ENCODE measurements at places on chromosomes 5 and 9.

DNA sequence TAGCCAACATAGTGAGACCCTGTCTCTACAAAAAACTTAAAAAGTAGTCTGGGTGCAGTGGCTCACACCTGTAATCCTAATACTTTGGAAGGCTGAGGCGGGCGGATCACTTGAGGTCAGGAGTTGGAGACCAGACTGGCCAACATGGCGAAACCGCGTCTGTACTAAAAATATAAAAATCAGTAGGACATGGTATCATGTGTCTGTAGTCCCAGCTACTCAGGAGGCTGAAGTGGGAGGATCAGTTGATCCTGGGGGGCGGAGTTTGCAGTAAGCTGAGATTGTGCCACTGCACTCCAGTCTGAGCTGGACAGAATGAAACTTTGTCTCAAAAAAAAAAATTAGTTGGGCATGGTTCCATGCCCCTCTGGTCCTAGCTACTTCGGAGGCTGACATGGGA lies 57.9 kb upstream of the MIER3 start:
- no peak for DNase-seq

- no peak for DNase-seq
Observed at GRCh38 chr5:40491644-40492043, 188.1 kb upstream of the PTGER4 start.

GRCh38 chr5:60260658-60261057 lies 367.1 kb upstream of the PDE4D start:
- no peak for DNase-seq

DNA sequence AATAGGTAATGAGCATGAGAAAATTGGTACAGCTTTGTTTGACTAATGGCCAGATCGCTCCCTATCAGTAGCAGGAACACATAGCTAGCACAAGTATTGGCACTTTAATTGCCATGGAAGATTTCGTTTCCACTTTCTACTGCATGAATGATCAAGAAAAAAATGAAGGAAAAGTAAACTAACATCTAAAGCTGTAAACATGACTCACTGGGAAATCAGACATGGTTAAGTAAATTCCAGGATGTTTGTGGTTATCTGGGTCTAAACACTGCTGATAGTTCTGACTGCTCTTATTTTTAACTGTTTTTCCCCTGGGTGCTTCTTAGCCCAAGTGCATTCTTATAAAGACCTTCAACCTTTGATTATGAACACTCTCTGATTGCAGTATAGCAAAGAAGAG lies 388.9 kb downstream of the NR2F1-AS1 start:
- no peak for DNase-seq

DNA sequence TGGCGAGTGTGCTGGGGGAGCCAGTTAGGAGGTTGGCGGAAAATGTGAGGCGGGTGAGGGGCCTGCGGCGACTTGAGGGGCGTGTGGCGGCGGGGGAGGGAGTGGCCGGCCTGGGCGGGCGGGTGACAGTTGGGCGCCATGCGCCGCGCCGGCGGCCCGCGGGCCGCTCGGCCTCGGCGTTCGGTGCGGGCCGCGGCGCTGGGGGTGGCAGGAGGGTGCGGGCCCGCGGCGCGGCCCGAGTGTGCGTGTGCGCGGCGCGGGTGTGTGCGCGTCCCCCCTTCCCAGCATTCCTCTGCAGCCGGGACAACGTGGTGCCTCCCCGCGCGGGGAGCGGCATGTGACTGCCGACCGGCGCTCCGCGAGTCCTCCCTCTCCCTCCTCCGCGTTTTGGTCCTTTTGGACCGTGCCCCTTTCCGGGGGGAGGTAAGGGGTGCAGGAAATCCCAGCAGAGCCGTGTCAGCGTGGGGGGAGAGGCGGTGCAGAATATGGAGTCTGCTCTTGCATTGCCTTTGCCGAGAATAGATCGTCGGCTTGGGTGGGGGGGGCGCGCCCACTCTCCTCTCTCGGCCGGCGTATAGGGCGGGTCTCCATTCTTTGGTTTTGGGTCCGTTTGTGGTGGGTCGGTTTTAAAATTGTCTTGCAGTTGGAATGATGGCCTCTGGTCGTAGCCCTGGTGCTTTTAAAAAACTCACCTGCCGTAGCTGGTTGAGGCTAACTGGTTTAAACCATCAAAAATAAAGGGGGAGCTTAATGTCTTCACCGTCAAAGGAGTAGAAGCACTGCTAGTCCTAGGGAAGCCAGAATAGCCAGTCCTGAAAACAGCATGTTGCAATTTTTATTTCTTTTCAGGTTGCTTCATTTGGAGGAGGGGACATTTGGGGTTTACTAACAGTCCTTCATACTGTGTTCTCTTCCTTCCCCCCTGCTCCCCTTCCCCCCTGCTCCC lies 2.0 kb downstream of the LARP1 start:
- DNase-seq, result peak; percentile 47

GRCh38 chr5:15757619-15758018 lies 257.6 kb downstream of the FBXL7 start:
- DNase-seq, result no peak

DNA sequence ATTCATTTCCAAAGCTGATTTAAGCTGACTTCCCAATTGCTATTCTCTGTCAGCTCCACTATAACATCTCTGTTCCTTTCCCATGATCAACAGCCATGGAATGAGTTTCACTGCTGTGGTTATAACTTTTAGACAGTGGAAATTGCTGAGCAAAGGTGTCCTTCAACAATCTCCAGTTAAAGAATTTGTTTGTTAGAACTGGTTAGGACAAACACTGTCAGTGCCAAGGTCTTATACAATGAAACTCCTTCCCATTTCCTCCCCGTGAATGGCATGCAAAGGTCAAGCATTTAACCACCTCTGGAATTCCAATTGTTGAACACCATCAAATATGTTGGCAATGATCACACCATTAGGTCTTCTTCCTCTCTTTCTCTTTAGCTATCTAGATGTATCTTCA lies 45.7 kb upstream of the GHR start:
- DNase-seq, result no peak

DNA sequence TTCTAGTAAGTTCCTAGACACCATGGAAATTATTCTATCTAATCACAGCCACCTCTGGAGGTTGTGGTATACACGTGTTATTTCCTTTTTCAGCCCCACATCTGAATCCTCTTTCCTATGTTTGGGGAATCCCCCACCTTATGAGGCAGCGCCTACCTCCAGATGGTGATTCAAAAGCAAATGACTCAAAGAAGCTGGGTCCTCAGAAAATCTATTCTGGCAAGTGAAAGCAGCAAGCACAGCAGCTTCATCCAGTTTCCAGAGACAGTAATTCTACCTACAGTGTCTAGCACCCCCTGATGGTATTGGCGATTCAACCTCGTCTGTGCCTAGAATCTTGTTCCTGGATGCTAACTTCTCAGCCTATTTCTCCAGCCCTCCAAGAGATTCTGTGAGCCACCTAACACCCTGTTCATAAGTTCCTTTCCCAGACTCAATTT lies 43.0 kb downstream of the STRBP start:
- DNase-seq, result peak; percentile 69

GRCh38 chr9:121296213-121297127 lies 28.5 kb downstream of the GSN start:
- DNase-seq, result no peak

DNA sequence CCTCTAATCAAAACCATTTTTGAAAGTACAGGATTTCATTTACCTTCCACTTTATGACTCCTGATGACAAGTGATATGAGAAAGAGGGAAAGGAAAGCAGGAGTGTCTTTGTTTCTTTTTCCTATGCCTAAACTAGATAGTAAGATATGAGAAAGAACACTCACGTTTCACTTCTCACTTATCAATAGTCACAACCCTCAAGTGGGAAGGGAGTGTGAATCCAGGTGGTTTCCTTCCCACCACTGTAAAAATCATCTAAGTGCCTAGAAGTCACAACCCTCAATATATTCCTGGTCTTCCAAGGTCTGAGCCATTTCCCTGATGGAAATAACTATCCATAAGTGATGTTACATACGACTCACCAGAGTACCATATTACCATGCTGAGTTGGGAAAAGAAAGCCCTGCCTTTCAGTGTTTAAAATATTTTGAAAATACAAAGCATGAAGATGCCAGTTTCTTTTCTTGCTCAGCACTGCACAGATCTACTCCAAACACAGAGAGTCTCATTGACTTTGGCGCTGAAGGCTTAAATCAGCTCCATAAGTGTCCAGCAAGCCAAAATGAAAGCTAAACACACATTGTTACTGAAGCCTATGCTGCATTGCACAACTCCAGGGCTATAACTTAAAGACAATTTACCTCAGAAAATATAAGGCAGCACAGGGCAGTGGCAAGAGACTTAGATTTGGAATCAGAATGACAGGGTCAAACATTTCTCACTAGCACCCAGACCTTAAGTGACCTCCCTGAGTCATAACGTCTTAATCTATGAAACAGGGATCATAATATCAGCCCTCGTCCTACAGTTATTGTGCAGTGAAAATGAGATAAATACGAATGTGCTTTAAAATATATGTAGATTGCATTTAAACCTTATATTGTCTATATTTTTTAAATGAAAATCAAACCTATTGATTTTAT lies 301.2 kb downstream of the KIAA0825 start:
- no peak for DNase-seq

- peak; percentile 67 for DNase-seq
Observed at GRCh38 chr5:137629646-137630045, 106.2 kb downstream of the KLHL3 start.

- DNase-seq, result no peak
Observed at GRCh38 chr5:80284720-80285119, 28.9 kb upstream of the SERINC5 start.

DNA sequence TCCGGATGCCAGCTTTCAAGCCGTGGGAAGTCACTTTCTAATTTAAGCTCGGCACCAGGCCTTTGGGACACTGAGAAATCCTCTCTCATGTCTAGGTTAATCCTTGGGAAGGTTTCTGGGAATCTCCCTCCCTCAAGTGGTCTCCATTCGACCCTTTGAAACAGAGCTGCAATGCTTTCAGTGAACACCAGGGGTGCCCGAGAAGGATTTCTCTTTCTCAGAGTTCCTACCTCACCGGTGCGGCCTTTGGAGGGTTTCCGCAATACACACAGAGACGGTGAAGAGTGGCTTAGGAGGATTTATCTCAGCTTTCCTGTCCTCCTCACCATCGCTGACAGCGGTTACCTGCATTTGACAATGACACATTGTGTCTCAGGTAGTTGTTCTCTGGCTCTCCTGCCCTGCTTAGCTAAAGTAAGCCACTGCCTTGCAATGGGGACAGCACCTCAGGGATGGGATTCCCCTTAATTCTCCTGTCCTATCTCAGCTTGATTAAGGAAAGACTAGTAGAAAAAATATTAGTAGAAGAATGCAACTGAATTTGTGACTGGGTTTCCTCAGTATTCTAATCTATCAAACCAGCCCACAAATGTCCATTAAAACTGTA lies 180.6 kb downstream of the GABRG2 start:
- DNase-seq, result peak; percentile 17

DNA sequence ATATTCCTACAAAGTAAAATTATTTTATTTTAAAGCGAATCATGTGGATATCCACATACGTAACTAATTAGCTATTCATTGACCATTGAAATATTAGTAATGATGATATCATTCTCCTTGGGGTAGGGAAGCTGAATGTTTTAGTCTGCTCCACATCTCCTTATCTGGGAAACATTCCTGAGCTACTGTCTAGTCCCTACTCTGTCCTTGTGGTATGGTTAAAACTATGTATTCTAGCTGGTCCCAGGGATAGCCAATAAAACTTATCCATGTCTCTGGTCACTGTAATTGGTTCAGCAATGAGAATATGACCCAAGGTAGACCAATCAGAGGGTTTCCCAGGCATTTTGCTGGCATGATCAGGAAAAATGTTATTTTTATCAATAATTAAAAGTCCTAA lies 76.0 kb upstream of the DAP start:
- no peak for DNase-seq

All from A673 (cell line).